SHP77 (cell line): ENCODE measurements at places on chromosomes 3 and 15.
A peak's percentile ranks its signal among the peaks of the same experiment; 100 is the strongest.

DNA sequence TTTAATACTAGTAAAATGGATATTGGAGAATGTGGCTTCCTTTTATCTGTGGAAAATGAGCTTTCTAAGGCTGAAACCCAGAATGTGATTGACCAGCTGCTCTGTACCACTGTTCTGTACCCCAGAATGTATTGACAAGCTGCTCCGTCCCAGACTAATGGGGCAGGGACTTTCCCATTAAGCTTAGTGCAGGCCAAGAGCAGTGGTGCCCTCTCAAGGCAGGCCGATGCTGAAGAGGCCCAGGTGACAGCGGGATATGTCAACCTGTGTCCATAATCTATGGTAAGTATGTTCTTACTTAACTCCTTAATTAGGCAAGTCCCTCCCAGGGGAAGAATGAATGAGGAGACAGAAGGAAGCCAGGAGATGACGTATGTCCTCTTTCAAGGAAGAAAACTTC, 31.1 kb downstream of the SGO1 start:
- DNase-seq, result no peak

DNA sequence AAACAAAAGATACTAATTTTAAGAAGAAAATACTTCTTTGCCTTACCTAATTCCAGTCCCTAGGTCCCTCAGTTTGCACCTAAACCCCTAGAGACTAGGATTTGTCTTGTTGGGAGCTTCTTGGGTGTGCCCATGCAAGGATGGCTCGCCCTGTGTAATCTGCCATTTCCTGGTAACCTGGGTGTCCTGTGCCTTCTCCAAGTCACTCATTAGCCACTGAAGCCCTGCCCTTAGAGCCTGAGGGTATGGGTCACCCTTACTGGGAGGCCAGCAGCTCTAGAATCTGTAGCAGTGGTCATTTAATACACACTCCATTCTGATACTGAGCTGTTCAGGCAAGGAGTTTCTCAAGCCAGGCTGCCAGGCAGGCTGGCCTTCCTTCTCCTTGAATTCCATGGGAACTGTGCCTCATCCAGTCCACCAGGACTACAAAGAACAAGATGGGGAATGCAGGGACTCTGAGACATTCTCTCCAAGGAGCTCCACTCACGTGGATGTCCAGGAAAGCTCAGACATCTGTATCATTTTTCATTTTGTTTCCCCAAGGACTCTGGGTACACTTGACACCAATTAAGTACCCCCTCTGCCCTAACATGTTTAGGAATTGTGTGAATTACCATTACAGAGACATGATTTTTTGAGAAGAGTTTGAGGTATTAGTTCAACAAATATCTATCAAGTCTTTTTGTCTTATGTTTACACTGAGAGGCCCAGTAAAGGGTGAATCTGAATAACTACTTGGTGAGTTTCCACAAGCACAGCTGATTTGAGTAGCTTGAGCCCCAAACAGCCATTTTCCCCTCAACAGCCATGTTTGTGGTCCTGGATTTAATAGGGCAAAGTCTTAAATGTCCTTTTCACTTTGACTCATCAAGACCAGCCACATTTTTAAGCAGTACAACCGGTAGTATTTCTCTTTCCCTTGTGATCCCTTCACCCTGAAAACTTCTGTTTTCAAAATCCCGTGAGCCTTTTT, 52.6 kb downstream of the ARNT2 start:
- DNase-seq, result no peak

DNA sequence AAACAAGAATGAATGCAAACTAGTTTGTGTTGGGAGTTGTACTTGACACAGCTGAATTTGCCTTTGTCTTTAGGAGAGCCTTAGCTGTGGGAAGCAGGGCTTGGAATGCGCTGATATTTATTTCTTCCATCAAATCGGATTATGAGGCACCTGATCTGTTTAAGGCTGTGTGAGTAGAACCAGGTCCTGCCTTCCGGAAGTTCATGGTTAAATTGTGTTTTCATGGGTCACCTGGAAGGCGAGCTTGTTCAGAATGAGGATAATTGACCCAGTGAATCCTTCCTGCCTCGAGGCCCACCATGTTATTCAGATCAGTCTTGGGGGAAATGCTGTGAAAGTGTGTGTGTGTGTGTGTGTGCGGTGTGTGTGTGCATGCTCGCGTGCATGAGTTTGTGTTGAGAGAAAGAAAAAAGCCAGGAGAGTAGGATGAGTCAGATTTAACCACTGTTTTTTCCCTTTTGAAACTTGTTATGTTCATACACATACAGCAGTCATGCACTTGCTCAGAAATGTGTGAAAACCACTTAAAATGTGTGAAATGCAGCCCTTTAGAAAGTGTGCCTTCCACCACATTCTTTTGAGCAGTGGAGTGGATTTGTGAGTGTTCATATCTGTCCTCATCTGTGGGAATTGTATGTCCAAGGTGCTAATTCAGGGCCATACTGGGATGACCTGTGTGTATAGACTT, 36.7 kb downstream of the SMAD3 start:
- no peak for DNase-seq

GRCh38 chr15:92647467-92648163, 8.0 kb downstream of the FAM174B start:
- DNase-seq, result no peak

DNA sequence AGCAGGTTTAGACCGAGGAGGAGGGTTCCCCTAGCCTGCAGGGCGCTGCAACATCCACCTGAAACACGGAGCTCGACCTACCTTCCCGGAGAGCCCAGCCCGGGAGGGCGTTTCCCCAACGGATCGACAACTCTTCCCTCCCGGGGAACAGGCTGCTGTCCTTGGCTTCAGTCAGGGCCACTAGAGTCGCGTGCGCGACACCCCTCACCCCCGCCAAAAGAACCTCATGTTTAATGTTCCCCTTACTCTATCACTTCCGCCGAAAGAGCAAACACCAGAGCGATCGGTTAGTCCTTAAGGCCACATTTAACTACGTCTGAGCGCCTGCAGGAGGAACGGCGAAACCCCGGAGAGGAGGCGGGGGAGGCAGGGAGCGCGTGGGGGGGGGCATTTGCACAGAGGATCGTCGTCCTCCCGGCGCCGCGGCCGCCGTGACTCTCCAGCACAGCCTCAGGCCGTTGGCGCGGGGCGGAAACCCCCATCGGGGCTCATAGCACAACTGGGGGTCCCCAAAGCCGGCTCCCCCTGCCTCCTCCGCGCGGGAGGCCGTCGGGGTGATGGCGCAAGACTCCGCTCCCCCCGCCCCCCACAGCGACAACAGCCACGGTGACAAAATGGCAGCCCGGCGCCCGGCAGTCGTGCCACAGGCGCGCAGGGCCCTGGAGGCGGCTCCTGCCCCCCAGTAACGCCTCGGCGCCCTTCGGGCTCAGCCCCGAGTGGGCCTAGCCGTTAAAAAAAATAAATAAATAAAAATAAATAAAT, 3.2 kb downstream of the ANP32A start:
- DNase-seq, result peak; percentile 29

- DNase-seq, result no peak
Measured at GRCh38 chr3:22507709-22508108, 695.4 kb upstream of the UBE2E2 start.

- DNase-seq, result no peak
Measured at GRCh38 chr3:151599103-151599672, 134.5 kb upstream of the AADACL2 start.

- no peak for DNase-seq
Measured at GRCh38 chr3:179473565-179473964, 22.3 kb upstream of the GNB4 start.

DNA sequence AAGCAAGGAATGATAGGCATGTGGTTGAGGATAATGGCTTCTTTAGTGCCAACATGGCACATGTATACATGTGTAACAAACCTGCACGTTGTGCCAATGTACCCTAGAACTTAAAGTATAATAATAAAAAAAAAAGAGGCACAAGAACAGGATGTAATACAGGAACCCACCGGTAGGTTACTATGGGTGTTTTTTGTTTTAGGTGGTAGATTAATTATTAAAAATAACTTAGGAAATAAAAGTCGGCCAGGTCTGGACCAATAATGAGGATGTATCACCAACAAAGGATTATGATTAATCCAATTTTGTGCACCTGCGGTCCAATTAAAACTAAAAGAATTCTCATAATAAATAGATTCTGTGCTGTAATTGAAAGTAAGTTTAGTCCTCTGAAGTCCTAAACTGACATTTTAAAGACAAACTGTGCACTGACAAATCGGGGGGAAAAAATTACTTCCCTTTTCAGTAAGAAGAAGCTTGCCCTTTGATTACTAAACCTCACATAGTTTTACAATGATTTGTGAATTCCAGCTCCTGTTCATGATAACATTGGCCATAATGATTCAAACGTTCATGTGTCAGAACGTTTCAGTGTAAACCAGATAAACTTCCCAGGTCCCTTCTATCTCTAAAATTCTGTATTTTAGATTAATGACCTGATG, 62.2 kb downstream of the CASR start:
- no peak for DNase-seq

DNA sequence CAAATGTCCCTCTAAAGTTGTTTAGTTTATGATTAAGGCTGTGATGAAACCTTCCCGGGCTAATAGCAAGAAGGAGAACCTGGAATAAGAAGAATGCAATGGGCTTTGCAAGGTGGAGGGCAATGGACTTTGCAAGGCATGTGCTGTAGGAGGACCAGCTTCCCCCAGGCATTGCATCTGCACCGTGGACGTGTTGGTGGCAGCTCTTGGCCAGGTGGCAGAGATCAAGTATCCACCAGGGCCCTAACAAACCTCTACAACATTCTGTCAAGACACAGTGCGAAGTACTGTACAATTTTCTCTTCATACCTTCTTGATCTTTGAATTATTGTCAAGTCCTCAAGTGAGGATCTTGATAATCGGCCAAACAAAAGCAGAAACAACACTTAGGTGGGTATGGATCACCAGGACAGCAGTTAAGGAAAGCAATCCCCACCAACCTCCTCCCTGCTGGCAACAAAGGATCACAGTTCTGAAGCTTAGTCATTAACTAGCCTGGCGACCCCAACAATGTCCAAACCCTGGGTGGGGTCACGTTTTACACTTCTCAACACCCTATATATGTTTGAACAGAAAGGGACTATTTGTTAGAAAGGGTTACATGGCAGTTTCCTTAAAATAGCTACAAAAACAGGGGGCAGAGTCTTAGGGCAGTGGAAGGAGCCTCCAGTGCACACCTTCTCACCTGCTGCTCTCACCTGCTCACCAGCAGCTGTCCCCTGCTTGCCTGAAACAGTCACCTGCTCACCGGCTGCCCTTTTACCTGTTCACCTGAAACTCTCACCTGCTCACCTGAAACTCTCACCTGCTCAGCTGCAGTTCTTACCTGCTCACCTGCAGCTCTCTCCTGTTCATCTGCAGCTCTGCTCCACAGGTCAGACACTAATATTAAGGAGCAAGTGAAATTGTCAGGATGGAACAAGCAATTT, 137.9 kb upstream of the LIPC start:
- no peak for DNase-seq

DNA sequence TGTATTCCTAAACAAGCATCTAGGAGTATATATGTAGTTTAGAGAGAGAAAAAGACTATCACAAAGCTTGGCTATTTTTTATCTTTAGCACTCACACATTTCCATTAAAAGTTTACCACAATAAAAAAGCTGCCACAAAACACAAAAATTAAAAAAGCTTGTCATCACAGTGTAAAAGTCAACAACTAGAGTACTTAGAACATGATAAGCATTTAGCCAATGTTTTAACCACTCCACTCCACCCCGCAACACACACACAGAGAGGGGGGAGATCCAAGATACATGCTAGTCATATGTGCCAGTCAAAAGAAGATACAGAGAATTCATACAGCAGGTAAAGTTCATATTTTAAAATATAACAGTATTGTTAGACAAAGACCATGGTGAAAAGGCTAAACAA, 79.7 kb downstream of the STAG1 start:
- no peak for DNase-seq

DNA sequence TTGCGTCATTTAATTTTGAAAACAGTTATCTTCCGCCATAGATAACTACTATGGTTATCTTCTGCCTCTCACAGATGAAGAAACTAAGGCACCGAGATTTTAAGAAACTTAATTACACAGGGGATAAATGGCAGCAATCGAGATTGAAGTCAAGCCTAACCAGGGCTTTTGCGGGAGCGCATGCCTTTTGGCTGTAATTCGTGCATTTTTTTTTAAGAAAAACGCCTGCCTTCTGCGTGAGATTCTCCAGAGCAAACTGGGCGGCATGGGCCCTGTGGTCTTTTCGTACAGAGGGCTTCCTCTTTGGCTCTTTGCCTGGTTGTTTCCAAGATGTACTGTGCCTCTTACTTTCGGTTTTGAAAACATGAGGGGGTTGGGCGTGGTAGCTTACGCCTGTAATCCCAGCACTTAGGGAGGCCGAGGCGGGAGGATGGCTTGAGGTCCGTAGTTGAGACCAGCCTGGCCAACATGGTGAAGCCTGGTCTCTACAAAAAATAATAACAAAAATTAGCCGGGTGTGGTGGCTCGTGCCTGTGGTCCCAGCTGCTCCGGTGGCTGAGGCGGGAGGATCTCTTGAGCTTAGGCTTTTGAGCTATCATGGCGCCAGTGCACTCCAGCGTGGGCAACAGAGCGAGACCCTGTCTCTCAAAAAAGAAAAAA, 1.2 kb downstream of the B2M start:
- peak; percentile 59 for DNase-seq

DNA sequence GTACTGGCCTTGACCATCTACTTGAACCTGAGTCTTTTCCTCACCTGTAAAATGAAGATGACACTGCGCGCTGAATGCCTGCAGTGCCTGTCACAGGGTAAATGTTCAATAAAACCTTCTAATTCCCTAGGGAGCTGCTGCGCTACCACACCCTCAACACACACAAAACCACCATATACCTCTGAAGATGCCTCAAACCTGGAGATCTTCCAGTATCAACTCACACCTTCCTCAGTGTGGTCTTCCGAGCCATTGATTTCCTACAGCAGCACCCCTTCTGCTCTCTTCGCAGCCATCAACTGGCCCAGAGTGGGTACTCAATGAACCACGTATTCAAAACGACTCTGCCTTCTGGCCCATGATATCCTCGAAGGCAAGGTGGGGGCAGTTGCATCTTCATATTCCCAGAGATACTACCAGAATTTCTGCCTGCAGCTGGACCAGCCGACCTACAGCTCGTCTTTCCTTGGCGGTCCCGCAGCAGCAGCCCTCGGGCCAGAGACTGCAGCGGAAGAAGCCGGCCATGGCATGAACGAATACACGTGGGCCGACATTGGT, 695 bp downstream of the RPL32 start:
- no peak for DNase-seq

GRCh38 chr3:116877968-116878367, 168.4 kb downstream of the TUSC7 start:
- DNase-seq, result no peak

- no peak for DNase-seq
Measured at GRCh38 chr3:33722626-33723370, 4.7 kb upstream of the CLASP2 start.

- no peak for DNase-seq
Measured at GRCh38 chr3:167843481-167843880, 108.0 kb downstream of the SERPINI1 start.

- DNase-seq, result no peak
Measured at GRCh38 chr15:66661432-66662096, 40.5 kb upstream of the SMAD6 start.
